Suppressor macrophage treated with lipopolysaccharide for 4 hours (primary cell): ENCODE measurements at places on chromosomes 12 and 14.
A peak's percentile ranks its signal among the peaks of the same experiment; 100 is the strongest.

DNA sequence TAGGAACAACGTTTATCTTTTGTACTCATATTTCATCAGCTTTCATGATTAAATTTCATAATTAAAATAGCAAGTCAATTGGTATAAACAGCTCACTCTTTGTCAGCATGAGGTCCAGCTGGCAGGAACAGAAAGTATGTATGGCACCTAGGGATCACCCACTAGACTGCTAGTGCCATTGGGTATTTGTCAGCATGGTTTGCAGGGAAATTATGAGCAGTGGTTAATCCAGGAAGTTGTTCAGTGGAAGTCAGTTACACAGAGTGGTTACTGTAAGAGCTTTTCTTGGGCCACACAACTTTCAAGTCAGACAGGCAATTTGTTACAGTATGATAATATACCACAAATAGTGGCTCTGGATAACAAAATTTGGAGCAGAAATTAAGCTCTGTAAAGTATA, 340.3 kb upstream of the RGS6 start:
- peak; percentile 74 for DNase-seq

GRCh38 chr14:22151121-22151520, 437.9 kb downstream of the DAD1 start:
- DNase-seq, result no peak

DNA sequence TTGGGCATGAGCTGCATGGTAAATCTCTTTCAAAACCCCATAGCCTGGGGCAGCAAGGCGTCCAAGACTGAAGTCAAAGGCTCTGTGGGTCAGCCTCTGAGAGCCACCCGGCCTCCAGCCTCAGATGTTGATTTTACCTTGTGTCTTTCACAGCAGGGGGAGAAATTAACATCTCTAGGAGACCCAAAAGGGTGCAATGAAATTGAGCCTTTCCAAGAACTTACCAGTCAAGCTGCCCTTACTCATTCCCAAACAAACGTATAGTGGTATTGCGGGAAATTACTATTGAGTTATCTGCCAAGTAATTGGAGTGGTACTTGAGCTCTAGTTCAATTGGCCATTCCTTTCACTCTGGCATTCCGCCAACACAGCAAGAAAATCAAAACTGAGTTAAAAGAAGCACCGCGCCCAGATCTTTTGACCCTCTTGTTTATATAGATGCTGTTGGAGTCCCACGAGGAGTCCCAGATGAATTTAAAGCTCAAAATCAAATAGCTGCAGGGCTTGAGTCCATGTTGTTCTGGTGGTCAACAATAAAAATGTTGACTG, 380.7 kb upstream of the SYT1 start:
- DNase-seq, result no peak

- DNase-seq, result no peak
Observed at GRCh38 chr12:50086148-50086547, 1.0 kb downstream of the SMARCD1 start.

DNA sequence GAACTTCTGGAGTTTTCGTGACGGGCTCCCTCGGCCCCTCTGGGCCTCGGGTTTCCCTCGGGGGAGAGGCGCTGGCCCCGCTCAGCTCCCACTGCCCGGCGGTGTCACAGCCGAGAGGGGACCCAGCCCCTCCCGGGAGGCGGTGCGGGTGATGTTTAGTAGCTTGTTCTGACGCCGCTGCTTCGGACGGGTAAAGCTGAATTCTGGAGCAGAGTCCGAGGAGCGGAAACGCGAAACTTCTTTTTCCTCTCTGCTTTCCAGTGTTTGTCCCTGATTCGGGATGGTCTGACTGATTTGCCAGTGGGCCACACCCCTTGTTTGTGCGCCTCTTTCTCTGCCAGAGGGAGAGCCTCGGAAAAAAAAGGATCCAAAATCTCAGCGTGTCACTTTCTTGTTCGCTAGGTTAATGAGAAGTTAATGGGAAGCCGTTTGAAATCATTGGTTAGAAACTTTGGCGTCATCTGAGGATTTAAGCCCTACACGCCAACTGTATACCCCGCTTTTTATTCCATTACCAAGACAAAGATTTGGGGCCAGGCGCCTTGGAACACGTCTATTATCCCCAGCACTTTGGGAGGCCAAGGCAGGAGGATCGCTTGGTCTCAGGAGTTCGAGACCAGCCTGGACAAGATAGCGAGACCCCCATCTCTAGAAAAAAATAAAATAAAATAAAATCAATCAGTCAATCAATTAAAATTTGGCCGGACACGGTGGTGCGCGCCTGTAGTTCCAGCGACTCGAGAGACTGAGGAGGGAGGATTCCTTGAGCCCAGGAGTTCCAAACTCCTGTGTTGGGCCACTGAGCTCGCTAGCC, 756 bp downstream of the TULP3 start:
- DNase-seq, result peak; percentile 34

DNA sequence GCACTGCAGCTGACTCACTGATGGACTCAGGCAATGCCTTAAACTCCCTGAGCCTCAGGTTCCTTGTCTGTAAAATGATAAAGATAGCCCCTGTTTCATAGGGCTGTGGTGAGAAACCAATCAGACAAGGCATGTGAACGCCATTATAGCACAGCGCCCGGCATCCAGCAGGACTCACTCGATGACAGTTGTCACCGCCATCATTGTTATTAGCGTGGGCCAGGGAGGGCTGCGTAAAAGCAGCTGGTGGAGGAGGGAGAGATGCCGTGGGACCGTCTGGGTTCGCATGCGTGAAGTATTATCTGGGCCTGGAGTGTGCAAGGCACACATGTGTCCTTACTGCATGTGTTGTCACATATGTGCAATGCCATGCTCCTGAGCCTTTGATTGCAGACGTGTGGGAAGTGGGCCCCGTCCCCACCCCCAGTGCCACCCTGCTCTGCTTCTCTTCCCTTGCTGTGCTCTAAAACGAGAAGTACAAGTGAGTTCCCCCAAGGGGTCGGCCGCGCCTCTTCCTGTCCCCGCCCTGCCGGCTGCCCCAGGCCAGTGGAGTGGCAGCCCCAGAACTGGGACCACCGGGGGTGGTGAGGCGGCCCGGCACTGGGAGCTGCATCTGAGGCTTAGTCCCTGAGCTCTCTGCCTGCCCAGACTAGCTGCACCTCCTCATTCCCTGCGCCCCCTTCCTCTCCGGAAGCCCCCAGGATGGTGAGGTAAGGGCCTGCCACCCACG, at the start of gene PTPN6:
TSS of gene PTPN6 (plus strand) at position 546 of the 730 bp plus-strand sequence. CDS start at position 703, 157 bp downstream.
- peak; percentile 85 for DNase-seq

GRCh38 chr14:95833429-95833828, 43.2 kb upstream of the TUNAR start:
- DNase-seq, result no peak

GRCh38 chr14:39382463-39382862, 49.8 kb downstream of the FBXO33 start:
- no peak for DNase-seq

DNA sequence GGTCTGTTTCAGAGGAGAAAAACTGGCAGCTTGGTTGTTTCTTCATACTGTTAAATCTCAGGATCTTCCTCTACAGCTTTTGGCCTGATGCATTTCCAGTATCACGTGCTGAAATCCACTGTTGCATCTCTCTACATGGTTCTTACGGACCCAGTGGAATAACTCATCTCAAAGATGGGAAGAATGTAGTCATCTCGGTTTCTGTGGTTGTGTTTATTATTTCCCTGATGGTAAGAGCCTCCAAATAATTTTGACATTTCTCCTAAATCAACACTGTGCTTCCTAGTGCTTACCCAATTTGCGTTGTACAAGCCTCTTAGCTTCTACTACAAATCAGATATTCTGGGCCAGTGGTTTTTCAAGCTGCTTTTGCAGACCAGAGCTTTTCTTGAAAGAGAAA, 812.8 kb downstream of the C12orf50 start:
- no peak for DNase-seq

- DNase-seq, result no peak
Observed at GRCh38 chr12:117084405-117085317, 14.6 kb downstream of the TESC start.

GRCh38 chr12:45089411-45090075, 38.6 kb upstream of the DBX2 start:
- DNase-seq, result no peak

- peak; percentile 55 for DNase-seq
Observed at GRCh38 chr12:51373187-51373586, 18.0 kb downstream of the GALNT6 start.

GRCh38 chr14:95346820-95347219, 27.1 kb upstream of the CLMN start:
- DNase-seq, result no peak

DNA sequence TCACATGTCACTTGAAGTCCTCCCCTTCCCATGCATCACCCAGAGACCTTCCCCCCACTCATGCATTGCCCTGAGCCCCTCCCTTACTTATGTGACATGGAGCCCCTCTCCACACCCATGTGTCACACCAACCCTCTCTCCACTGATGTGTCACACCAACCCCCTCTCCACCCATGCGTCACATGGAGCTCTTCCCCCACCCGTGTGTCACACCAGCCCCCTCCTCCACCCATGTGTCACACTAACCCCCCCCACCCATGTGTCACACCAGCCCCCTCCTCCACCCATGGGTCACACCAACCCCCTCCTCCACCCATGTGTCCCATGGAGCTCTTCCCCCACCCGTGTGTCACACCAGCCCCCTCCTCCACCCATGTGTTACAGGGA, 30.4 kb downstream of the RTL1 start:
- no peak for DNase-seq

- no peak for DNase-seq
Observed at GRCh38 chr14:24659916-24660570, 26.1 kb upstream of the GZMB start.

- DNase-seq, result no peak
Observed at GRCh38 chr12:29102741-29103140, 46.3 kb upstream of the FAR2 start.

DNA sequence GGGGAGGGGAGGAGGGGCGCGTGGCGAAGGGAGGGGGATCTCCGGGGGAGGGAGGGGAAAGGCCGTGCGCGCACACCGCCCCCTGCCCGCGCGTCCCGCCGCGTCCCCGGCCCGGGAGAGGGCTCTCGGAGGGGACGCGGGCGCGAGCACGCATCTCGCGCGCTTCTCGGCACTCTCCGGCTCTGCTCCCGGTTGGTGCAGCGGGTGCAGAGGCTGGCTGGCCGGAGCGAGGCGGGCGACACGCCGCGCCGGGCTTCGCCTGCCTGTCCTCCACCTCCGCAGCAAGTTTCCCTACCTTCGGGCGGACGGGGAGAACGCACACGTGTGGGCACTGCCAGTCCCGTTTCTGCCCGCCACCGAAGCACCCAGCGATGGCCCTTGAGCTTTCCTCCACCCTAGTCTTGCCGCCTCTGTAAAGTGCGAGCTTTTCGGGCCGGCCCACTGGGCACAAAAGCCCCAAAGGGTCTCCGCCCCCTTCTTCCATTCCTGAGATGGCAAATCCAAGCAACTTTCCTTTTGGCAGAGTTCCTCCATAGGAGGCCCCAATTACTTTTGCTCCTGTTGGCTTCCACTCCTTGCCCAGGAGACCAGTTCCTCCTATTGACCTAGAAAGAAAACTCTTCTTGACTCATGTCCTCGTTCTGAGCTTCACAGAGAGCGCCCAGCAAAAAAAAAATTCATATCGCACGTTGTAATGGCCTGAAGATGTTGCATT, 363 bp upstream of the CSAD start:
- DNase-seq, result peak; percentile 64

- no peak for DNase-seq
Observed at GRCh38 chr12:116616536-116617248, 57.5 kb downstream of the MAP1LC3B2 start.

GRCh38 chr14:101222362-101223070, 319.0 kb upstream of the RTL1 start:
- no peak for DNase-seq

DNA sequence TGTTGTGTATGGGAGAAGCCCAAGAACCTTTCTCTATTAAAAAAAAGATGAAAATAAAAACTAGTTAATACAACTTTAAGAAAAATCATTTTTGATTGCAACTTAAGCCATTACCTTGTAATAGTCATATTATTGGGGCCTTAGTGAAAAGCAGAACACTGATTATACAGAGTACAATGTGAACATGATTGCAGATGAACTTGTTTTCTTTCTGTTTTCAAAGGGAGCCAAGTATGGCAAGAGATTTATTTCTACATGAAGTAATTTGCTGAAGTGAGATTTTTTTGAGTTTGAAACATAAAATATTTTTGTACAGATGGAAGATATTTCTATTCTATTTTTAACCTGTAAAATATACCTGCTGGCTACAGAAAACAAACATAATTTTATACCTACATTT, 104.9 kb downstream of the GPR135 start:
- no peak for DNase-seq

DNA sequence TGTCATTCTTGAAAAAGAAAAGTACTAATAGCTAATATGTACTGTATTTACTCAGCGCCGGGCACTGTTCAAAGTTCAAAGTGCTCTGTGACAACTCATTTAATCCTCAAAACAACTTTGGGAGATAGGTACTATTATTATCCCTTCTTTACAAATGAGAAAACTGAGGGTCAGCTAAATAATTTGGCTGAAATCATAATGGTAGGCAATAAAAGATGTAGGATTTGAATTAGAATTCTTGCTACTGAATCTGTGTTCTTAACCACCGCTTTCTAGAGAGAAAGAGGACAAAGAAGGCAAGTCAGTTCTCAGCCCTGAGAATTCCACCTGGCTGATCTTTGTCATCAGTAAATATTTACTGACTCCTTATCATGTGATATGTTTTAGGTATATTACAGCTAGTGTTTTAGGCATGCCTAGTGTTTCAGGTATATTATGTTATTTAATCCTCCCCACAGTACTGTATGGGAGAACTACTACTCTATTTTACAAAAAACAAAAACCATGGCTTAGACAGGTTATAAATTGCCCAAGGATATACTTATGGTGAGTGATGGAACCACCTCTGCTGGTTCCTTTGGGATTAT, 205.7 kb upstream of the GZMB start:
- no peak for DNase-seq

DNA sequence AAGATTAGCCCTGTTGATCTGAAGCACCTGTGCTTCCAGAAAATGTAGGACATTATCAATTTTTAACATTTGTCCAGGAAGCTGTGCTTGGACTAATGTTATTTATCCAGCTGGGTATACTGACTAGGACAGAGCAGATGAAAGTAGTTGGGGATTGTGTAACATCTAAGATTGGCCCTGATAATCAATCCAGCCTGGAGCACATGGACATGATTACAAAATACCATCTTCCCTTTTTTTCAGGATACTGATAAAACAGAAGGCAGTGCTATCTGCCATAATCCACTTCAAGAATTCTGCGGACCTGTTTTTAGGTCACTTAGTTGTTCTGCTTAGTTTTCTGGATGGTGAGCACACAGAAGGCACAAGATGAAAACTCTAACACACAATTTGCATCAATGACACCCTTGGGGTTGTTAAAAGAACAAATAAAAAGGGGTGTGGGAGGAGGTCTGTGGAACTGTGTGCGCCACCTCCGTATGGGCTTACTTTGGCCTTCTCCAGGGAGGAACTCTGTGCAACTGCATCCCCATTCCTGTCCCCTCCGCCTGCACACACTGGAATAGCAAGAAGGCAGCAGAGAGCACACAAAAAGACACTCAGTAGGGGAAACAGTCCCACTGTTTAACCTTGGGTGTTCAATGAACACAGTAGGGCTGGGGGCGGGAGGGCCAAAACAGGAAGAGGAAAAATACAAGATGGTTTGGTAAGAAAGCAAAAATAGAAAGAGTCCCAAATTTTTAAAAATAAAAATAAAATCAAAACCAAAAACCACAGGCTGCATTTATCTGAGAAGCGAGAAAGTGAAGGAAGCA, 31.1 kb upstream of the DUSP6 start:
- DNase-seq, result peak; percentile 35

GRCh38 chr14:98982986-98983385, 289.0 kb downstream of the BCL11B start:
- no peak for DNase-seq

GRCh38 chr14:51626788-51627187, 24.9 kb upstream of the FRMD6 start:
- DNase-seq, result no peak

- no peak for DNase-seq
Observed at GRCh38 chr12:102957339-102958050, at the start of gene ASCL1. ASCL1 (plus strand) TSS chr12:102957674; CDS start chr12:102958245, 571 bp downstream.
